ENCODE measurements at places on chromosomes 3 and 15.

GRCh38 chr3:172629470-172629869 is 81.4 kb downstream of the NCEH1 start:
- no peak for DNase-seq

- DNase-seq: no peak
These were observed 23.8 kb downstream of the CYFIP1 start for GRCh38 chr15:22956257-22956977.

DNA sequence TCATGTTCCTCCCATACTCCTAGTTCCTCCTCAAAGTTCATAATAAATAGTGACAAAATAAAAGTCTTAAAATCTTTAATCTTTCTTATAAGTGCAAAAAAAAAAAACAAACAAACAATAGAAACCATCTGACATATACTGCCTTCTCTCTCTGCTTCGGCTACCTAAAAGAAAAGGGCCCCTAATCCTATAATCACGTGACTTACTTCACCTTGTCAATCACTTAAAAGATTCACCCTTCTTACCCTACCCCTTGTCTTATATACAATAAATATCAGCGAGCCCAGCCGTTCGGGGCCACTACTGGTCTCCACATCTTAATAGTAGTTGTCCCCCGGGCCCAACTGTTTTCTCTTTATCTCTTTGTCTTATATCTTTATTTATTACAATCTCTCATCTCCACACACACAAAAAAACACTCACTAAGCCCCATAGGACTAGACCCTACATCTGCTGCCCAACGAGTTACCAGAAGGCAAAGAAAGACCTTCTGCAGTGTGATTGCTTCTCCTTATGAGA is 28.8 kb downstream of the MKRN3 start:
- DNase-seq: no peak

DNA sequence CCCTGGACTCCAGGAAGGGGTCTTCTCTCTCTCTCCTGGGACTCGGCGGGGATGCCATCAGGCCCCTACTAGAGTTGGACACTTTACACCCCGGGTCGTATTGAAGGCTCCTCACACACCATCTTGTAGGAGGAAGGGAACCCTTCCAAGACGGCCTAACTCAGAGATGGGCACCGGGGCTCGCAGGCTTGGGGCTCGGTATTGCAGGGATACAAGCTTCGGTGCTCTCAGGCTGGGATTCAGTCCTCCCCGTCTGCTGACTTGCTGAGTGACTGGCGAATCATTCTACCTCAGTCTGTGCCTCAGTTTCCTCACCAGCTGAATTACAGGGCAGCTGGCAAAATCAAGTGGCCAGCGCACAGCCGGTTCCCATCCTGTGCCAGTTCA is 419 bp upstream of the CALML4 start:
- DNase-seq: no peak

GRCh38 chr3:153903430-153903829 is 217.8 kb upstream of the ARHGEF26 start:
- no peak for DNase-seq

GRCh38 chr3:126618021-126618420 is 36.9 kb downstream of the TXNRD3 start:
- no peak for DNase-seq

DNA sequence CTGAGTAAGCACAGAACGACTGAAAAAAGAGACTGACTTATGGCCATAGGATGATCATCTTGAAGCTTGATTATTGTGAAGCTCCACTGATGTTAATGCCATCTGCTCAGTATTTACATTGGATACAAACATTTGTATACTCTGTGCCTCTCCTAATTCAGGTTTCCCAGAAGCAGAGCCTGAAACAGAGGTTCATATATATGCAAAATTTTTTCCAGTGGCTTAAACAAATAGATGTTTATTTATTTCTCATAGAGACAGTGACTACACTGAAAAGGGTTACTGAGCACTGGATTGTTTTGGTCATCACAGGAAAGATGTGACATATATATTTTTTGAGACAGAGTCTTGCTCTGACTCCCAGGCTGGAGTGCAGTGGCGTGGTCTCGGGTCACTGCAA is 36.3 kb downstream of the SCN11A start:
- DNase-seq: no peak

- no peak for DNase-seq
These were observed 45.9 kb downstream of the CHAC1 start for GRCh38 chr15:40999190-40999589.

- DNase-seq: peak; percentile 71
These were observed 3.3 kb downstream of the SCAMP2 start for GRCh38 chr15:74869726-74870407.

DNA sequence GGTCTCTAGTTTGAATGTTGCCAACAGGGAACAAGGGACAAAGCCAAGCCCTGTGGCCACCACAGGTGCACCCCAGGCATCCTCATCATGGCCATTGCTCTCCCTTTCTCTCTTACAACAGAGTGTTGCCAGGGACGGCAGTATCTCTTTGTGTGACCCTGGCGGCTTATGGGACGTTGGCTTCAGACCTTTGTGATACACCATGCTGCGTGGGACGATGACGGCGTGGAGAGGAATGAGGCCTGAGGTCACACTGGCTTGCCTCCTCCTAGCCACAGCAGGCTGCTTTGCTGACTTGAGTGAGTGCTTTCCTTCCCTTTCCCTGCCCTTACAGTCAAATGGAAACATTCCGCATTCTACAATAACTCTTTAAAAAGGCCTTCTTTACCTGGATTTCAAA is 38.2 kb downstream of the BOC start:
- no peak for DNase-seq

- no peak for DNase-seq
These were observed 159.8 kb downstream of the THSD4 start for GRCh38 chr15:71275098-71275497.

GRCh38 chr3:13114811-13115575 is 41.8 kb upstream of the IQSEC1 start:
- DNase-seq: peak; percentile 52

GRCh38 chr3:71907996-71908395 is 123.0 kb upstream of the PROK2 start:
- no peak for DNase-seq

DNA sequence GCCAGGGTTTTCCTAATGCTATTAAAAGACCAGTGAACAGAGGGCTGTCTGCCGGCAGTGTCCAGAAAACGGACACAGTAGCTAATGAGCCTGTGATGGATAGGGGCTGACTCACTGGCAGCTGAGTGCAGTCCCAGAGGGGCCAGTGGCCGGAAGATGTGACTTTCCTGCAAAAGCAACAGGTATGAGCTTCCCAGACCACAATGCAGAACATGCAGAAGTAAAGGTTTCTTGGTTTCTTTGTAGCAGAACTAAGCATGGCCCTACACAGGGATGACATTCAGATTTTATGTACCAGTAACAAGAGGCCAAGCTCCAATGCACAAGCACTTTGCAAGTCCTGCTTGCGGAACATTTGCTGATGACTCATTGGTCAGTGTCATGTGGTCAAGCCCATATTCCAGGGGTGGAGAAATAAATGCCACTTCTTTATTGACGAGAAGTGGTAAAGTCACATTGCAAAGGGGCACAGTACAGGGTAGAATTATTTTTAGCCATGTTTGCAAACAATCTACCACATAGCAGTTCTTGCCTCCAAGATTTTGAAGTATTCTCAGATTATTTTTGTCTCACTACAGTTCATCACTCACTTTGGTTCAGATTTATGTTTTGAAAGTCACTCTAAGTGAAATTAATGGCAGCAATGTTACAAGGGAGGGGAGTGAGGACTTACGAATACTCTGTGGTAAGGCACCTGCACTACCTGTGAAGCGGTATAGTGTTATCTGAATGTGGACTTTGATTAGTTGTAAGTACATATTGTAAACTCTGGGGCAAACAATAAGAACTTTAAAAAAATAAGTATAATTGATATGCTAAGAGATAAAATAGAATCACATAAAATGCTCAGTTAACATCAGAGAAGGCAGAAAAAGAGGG is 263.3 kb downstream of the ABHD5 start:
- DNase-seq: no peak

DNA sequence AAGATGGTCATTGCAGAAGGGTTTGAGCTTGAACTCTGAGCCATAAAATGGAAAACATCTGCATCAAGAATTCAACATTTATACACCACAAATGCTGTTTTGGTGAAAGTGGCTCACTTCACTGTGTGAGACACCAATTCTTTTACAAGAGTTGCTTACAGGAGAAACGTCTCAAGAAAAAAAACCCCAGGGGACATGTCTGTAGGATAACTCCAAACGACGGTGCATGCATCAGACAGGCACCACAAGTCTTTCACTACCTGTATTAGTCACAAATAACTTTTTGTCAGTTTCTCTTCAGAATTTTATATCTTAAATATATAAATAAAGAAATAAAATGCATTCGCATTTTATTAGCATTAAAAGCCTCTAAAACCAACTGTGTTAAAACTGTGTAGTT is 164.3 kb downstream of the EFHB start:
- no peak for DNase-seq

DNA sequence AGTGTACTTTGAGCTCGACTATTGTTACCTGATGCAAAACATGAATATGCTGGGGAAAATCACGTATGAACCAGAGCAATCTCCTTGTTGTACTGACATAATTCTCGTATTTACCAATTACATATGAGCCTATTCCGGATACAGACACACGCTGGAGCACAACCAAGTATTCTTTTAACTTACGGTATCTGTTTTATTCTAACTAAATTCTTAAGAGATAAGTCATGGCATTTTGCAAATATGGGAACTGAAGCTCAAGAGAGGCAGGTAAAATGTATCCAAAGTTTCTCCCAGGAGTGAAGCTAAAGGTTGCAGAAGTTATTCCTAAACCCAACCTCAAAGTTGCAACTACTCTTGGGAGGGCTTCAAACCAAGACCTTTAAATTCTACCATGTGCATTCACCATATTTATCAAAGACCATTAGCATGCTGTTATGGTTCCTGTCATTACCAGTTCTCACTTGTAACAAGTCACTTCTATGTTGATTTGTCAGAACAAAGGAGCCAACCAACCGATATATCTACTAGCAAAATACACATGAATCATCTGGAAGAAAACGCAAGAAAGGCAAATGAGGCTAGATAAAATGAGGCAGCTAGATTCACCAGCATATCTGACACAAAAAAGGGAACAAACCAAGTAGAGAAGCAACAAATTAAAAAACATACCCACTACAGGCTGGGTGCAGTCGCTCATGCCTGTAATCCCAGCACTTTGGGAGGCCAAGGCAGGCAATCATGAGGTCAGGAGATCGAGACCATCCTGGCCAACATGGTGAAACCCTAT is 17.8 kb downstream of the TBL1XR1 start:
- no peak for DNase-seq

DNA sequence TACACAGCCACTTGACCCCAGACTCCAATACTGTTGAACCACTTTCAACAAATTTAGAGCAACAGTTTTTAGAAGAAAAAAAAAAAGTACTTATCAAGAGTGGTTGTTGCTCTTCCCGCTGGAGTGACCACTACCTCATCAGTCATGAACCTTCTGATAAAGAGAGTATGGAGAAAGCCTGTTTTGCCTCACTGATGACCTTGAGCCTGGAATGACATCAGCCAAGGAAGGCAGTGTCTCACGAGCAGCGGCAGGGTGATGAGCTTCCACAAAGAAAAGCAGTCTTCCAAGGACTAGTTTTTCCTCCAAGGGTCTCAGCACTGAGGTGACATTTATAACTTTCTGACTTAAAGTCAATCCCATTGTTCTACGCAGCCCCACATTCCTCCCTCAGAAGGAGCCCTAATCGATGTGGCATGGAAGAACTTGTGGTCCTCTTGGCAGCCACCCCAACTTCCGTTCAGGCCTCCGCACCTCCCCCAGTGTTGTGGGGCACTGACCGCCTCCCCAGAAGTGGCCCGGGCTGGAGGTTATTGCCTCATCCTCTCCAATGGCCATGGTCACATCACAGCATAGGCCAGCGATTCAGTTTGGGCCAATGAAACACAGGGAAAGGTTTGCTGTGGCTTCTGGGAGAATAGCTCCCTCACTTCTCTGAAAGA is 1.8 kb upstream of the CYP11A1 start:
- no peak for DNase-seq

DNA sequence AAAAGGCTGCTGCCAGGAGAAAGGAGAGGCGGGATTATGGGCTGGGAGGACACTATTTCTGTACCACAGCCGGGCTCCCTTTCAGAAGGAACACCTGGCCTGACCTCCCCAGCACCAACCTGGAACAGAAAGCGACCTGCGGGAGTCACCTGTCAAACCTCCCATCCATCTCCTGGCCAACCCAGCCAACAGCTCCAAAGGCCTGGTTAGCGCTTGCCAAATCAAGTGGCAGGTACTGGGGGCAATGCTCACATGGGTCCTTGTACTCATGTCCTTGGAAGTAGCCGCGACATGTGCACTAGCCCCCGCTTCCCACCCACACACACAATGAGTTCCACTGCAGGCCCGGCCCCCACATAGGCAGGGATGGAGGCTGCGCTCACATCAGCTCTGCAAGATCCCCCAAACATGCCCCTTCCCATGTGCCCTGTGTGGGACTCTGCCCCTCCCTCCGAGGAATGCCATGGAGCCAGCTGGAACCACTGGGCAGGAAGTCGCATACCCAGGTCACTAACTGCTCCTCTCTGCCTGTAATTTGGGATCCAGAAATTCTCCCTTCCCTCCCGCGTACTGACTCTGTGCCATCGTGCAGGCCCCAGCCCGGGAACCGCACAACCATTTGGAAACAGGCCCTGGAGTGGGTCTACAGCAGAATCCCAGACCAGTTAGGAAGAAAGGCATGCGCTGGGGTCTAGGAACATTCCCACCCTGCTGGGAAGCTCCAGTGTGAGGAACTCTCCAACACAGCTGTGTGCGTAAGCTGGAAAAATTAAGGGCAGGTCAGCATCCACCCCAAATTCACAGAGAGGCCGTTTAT is 98.9 kb downstream of the LRIG1 start:
- no peak for DNase-seq

DNA sequence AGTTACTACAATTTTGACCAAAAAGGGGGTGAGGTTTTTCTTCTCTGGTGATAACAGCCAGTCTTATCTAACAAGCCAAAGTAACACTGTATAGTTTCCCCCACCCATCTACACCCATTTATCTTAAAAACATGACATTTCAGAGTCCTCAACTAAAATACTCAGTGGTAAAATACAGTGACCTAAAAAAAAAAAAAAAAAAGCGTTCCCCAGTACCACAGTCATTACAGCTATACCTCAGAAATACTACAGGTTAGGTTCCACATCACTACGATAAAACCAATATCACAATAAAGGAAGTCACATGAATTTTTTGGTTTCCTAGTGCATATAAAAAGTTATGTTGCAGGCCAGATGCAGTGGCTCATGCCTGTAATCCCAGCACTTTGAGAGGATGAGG is 13.8 kb downstream of the DENND4A start:
- DNase-seq: no peak

GRCh38 chr3:12532182-12532581 is 13.1 kb downstream of the MKRN2OS start:
- no peak for DNase-seq

- no peak for DNase-seq
These were observed 2.6 kb downstream of the BHLHE40 start for GRCh38 chr3:4981665-4982494.

- DNase-seq: no peak
These were observed 14.2 kb downstream of the BAHD1 start for GRCh38 chr15:40454904-40455391.
